ENCODE measurements at places on chromosomes 2 and 18.

DNA sequence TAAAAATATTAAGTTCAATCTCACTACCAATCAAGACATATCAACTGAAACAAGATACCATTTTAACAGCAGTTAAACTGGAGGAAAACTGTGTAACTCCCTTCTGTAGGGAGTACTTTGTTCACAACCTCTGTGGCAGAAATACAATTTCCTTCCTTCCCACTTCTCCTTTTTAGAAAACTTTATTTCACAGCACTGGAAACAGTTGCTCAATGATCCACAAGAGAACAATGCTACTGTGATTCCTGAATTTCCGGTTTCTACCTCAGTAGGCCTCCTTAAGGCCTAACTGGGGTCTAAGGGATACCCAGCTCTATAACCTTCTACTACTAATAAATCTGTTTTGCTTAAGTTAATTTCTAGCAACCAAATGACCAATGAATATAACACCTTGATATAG is 14.1 kb downstream of the TLK1 start:
- DNase-seq: no peak

DNA sequence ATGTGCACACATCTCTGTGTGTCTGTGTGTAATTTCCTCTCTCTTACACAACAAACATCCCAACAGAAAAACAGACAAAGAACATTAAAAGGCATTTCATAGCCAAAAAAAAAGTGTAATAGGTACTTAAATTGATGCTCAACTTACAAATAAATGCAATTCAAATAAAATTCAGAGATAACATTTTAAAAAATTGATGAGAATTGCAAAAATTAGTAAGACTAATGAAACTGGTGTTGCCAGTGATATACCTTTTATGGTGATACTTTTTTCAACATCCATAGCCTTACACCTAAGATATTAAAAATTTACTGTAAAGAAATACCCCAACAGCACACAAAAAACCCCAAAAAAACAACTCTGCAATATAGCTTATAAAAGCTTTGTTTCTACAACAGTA is 76.0 kb downstream of the SS18 start:
- DNase-seq: no peak

DNA sequence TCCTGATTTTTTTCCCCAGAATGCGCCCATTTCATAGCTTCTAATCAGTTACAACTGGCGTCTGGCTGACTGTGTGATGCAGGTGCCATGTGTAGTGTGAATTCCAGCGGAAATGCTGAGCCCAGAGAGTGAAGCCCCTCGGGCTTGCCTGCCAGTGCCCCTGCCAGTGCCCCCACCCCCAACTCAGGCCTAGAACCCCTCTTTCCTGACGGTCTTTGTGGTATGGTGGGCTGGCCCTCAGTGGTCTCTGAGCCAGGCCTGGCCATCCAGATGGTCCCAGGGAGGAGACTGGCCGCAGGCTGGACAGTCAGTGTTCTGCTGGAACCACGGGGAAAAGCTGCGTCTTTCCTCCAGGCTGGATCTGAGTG is 3.1 kb downstream of the RAMP1 start:
- no peak for DNase-seq

GRCh38 chr2:148527488-148528340 is 116.8 kb upstream of the EPC2 start:
- no peak for DNase-seq

GRCh38 chr18:24326211-24326610 is 71.4 kb downstream of the OSBPL1A start:
- DNase-seq: no peak

GRCh38 chr18:11989966-11990380 is 8.7 kb downstream of the IMPA2 start:
- DNase-seq: no peak

DNA sequence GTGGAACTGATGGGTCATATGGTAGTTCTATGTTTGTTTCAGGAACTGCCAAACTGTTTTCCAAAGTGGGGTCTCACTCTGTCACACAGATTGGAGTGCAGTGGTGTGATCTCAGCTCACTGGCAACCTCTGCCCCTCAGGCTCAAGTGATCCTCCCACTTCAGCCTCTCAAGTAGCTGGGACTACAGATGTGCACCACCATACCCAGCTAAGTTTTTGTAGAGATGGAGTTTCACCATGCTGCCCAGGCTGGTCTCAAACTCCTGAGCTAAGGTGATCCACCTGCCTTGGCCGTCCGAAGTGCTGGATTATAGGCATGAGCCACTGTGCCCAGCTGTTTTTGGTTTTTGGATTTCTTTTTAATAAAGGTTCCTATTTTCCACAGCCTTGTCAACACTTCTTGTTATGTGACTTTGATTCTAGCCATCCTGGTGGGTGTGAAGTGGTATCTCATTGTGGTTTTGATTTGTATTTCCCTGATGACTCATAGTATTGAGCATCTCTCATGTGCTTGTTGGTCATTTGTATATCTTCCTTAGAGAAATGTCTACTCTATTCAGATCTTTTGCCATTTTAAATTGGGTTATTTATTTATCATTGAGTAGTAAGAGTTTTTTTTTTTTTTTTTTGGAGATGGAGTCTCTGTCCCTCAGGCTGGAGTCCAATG is 22.8 kb downstream of the NPC1 start:
- DNase-seq: no peak

- no peak for DNase-seq
Observed at GRCh38 chr2:163182764-163183354, 344.3 kb upstream of the KCNH7 start.

Measured in T-helper 2 cell (primary cell).